ENCODE measurements at places on chromosomes 16 and 17.

GRCh38 chr17:21282231-21282630, 2.3 kb upstream of the MAP2K3 start:
- DNase-seq, result no peak

DNA sequence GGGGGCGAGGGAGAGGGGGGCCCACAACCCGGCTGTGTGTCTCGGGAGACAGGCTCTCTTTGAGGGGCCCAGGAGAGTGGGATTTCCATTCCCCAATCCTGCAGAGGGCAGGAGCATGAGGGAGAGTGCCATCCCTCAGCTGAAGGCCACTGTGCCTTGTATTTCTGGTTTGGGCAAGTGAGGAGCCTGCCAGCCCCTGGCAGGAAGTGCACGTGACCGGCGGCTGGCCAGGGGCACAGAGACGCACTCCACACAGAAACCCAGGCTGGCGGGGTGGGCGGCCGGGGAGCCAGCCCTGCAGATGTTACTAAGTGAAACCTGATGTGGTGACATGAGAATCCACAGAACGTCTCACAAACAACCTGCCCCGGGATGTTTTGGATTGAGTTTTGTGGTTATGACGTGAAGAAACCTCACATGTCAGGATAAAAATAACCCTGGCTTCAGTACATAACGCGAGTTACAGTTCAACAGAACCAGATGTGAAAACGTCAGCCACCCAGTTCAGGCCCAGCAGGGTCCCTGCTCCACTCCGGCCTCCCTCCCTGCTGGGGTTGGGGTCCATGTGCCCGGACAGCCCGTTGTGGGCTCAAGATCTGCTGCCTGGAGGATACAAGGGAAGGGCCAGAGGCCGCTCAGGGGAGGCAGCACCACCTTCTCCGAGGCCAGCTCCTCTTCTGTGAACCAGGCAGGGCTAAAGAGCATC, 51.7 kb upstream of the MTSS2 start:
- DNase-seq, result peak; percentile 62

GRCh38 chr16:53886482-53887378, 182.8 kb downstream of the FTO start:
- DNase-seq, result no peak

- DNase-seq, result no peak
These were observed 397.7 kb upstream of the PMFBP1 start for GRCh38 chr16:72569677-72570076.

GRCh38 chr16:30025574-30025973, 2.6 kb downstream of the C16orf92 start:
- no peak for DNase-seq

GRCh38 chr16:316741-317464, 33.9 kb downstream of the PDIA2 start:
- no peak for DNase-seq

- DNase-seq, result peak; percentile 90
These were observed 627 bp upstream of the TSPOAP1 start for GRCh38 chr17:58329035-58329809.

DNA sequence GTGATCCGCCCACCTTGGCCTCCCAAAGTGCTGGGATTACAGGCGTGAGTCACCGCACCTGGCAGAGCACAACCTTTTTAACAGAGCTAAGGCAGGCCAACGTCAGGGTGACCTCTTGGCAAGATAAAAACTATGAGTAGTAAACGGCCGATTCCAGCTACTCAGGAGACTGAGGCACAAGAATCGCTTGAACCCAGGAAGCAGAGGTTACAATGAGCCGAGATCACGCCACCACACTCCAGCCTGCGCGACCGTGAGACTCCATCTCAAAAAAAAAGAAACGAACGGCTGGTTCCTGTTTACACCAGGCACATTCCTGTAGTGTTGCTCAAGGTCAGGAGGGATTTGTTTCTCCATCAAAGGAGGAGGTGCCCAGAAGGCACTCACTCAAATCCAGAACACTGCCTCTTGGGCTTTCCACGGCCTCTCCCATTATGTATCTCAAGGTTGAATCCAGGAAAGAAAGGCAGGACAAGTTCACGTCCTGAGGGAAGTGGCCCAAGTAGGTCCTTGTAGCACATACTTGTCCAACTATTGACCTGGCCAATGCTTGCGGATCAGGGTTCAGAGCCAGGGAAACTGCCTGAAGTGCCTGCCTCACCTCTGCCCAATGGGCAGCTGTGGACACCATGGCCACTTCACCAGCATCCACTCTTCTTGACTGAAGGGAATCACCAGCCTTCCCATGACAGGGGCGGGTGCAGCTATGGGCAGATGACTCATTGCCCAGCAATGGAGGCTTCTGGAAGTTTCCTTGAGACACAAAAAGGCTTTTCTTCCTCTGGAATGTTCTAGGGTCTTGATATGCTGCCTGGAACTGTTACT, 13.5 kb downstream of the KNOP1 start:
- no peak for DNase-seq

GRCh38 chr17:77346765-77347164, 206.0 kb downstream of the SEC14L1 start:
- no peak for DNase-seq

- no peak for DNase-seq
These were observed 3.5 kb downstream of the FMNL1 start for GRCh38 chr17:45225051-45225700.

DNA sequence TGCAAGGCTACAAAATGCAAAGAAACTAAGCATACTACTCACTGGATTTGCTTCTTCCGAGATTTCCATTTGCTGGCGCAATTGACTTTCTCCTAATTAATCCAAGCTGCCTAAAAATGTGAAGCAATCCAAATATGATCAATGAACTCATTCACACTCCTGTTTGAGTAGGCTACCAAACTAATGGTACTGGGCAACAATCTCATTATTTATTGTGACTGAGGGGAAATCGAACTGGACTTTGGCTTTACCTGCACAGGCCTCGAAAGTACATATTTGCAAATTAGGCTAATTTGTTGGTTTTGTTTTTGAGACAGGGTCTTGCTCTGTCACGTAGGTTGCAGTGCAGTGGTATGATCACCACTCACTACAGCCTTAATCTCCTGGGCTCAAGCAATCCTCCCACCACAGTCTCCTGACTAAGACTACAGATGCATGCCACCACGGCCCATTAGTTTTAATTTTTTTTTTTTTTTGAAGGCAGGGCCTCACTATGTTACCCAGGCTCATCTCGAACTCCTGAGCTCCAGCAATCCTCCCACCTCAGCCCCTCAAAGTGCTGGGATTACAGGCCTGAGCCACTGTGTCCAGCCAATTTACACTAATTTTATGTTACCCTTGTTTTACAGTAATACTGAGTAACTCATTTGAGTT, 2.6 kb downstream of the ERI2 start:
- no peak for DNase-seq
